ENCODE measurements at places on chromosomes 1 and 21.
A peak's percentile ranks its signal among the peaks of the same experiment; 100 is the strongest.

DNA sequence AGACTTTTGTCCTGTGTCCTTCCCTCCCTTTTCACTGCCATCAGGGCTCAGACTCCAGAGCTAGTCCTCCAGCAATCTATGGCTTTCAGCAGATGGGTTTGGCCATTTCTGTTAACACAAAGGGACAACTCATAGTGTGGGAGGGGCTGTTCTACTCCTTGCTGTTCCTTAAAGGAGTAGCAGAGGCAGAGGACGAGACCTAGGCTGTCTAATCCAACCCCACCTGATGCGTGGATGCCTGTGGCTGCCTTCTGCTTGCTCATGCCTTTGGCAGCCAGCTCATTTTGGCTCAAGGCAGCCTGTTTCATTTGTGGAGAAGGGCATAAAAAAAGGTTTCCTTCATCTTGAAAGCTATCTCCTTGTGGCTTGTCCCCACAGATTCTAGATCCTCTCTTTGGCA is 27.0 kb downstream of the MFSD2A start:
- no peak for DNase-seq

DNA sequence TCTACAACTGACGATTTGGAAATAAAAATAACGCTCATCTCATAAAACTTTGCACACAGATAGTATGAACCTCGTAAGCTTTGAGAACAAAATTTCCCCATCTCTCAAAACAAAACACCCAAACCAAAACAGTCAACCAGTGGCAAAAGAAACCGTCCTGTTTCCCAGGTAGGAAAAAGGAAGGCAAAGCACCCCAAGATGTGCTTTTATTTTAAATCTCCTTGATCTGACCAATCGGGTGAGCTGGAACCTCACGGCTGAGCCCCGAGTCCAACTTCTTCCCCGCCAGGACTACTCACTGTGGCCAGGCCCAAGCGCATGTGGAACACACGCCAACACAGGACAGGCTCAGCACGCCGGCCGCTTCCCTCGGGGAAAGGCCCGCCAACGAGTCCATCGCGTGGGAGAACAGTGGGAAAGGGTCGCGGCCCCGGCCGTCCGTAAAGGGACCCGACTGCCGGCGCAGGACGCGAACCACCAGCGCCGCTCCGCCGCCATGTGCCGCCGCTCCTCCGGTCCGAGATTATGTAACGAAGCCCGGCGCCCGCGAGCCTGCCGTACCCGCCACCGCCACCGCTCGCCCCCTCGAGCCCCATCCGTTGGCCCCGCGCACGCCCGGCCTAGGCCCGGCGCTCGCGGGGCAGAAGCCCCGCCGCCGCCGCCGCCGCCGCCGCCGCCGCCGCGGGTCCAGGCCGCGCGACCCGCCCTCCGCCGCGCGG is 759 bp downstream of the AHCTF1 start:
- peak; percentile 74 for DNase-seq

DNA sequence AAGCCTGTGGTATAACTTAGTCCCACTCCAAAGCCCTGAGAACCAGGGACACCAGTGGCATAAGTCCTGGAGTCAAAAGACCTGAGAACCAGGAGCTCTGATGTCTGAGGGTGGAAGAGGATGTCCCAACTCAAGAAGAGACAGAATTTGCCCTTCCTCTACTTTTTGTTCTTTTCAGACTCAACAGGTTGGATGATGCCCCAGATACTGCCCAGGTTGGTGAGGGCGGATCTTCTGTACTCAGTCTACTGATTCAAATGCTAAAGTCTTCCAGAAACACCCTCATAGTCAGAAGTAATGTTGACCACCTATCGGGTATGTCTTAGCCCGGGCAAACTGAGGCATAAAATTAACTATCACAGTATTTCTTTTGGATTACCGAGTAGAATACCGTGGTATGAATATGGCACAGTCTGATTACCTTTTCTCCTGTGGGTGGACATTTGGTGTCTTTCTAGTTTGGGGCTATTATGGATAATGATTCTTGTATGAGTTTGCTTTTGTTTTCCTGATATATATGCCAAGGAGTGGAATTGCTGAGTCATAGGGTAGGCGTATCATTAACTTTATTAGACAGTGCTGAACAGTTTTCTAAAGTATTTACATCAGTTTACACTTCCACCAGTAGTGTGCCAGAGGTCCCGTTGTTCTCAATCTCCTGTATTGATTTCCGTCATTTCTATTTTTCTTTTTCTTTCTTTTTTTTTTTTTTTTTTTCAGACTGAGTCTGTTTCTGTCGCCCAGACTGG is 3.2 kb upstream of the CHAF1B start:
- DNase-seq, result no peak

- no peak for DNase-seq
These were observed 8.7 kb downstream of the PDXK start for GRCh38 chr21:43727519-43728153.

DNA sequence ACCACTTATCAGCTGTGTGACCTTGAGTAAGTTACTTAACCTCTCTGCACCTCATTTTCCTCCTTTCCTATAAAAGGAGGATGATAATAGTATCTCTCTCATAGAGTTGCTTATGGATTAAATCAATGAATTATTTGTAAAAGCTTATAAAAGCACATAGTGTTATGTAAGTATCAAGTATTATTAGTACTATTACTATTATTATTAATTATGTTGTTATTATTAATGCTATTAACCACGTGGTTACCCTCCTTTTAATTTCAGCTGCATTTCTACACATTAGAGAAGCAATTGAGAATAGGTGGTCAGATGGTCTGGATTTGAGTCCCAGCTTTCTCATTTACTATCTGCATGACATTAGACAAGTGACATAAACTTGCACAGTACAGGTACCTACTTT is 58.1 kb upstream of the WNT4 start:
- DNase-seq, result no peak

DNA sequence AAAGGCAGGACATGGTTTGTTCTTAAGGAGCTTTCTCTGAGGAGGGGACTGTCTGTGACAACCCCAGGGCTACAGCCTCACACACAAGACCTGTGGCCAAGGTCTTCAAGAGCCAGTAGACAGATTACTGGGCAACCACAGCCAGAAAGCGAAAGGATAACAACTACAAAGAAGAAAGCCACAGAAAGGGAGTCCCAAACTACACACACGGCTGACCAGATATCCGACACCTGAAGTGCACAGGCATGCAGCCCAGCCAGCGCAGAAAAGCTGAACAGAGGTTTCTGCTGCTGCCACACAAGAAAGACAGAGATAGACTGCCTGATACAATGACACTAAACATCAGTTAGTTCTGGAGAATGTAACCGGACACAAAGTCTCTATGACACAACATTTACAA is 21.4 kb upstream of the NADK start:
- DNase-seq, result no peak

- DNase-seq, result no peak
These were observed 15.7 kb upstream of the PDXK start for GRCh38 chr21:43703035-43703880.

DNA sequence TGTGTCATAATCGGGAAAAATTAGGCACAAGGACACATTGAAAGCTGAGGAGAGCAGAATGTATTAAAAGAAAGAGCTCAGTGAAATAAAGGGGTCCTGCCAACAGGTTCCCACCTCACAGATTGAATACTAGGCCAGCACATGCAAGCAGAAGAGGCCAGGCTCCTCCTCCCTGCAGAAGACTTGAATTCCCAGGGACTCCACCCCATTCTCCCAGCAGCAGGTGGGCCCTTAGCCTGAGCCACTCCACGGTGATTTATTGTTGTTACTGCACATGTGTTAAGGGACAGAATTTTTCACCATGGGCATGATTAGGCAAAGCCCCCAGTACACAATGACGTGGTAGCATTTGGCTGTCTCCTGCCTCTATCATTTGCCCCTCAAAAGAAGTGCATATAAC is 1844.7 kb downstream of the NCAM2 start:
- no peak for DNase-seq

DNA sequence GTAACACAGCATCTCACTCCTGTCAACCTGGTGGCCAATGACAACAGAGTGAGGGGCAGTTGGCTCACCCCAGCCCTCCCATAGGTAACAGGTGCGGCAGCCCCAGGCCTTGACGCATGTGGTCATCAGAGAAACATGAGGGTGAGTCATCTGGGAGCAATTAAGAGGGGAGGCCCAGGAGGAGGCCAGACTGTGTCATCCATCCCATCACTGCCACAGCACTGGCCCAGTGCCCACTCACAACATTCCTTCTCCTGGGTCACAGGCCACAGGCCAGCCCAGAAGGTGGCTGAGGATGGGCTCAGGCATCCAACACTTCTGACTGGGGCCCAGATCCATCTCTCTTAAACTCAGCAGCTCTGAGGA is 17.1 kb downstream of the TEX35 start:
- no peak for DNase-seq

DNA sequence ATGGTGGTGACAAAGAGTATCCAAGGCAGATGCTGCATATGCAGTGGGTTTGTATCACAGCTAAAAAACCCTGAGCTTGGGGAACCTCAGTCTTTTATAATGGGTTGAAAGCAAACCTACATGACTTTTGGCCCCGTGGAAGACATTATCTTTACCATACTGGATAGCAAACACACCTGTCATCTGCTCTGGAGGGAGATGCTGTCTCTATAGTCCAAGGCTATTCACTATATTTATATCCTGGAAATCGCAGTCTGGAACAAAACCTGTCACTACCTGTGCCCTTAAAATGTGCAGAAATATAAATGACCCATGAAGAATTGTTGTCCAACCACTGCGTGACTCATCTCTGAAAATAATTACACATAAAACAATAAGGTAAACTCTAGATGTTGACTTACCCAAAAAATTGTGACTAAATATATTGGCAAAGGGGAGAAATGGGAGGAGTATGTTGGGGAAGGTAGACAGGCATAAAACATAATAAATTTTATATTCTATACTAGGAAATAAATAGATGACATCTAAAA is 121.0 kb upstream of the CXADR start:
- DNase-seq, result no peak

GRCh38 chr21:33299181-33299752 is 25.5 kb upstream of the IFNAR1 start:
- DNase-seq, result no peak

GRCh38 chr1:153390938-153391710 is at the start of gene S100A8:
Gene S100A8 (minus strand): TSS chr1:153391073. CDS start chr1:153390535, 538 bp downstream.
- DNase-seq, result no peak

GRCh38 chr1:9198538-9199361 is 35.8 kb upstream of the H6PD start:
- DNase-seq, result peak; percentile 67

GRCh38 chr1:230857077-230857476 is 11.2 kb downstream of the C1orf198 start:
- no peak for DNase-seq

DNA sequence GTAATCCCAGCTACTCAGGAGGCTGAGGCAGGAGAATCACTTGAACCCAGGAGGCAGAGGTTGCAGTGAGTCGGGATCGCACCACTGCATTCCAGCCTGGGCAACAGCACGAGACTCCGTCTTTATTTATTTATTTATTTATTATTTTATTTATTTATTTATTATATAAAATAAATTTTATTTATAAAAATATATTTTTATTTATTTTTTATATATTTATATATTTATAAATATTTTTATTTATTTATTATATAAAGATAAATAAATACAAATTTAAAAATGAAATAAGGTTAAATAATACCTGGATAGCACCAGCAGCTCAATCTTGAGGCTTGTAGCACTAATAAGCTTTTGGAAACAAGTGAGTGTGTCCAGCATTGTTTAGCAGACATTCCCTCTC is 40.9 kb upstream of the SIM2 start:
- DNase-seq, result no peak

DNA sequence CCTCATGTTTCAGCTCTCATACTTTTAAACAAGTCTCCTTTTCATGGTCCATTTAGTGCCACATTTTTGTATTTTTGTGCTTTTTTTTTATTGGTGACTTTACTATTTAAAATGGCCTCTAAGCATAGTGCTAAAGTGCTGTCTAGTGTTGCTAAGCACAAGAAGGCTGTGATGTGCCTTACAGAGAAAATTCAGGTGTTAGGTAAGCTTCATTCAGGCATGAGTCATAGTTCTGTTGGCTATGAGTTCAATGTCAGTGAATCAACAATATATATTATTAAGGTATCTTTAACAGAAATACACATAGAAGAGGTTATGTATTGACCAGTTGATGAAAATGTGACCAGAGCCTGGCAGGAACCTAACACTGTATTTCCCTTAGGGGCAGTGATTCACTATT is 12.8 kb upstream of the FUBP1 start:
- no peak for DNase-seq

DNA sequence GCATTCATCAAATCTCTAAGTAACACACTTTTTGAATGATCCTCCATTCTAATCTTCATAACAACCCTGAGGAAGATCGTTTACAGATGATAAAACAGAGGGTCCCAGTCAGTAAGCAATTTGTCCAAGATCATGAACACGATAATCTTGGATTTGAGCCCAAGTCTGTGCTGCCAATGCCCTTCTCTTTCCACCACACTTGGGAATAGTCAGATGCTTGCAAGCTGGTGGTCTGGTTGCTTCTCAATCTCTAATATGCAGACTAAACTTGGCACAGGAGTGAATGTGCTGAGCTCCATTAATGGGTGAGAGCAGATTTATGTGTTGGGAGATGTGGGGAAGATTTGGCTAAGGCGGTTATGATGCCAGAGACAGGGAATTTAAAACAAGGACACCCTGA is 430.6 kb upstream of the DAB1 start:
- no peak for DNase-seq

- DNase-seq, result no peak
These were observed 10.4 kb downstream of the C1orf226 start for GRCh38 chr1:162391790-162392563.

DNA sequence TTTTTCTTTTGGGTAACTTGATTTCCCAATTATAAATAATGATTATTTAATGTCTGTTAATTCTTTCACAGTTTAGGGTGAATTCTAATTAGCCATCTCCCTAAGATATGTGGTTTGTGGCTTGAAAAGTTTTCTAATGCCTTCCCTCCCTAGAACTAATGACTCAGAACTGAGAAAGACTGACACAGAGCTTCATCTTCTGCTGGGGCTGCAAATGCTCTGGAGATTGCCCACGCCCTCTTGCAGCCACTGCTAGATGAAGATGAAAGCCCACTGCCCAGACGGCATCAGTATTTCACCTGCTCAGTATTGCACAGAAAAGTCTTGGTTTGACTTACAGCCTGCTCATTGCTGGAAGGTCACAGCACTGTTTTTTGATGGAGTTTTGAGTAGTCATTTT is 101.5 kb downstream of the ST6GALNAC3 start:
- no peak for DNase-seq

GRCh38 chr1:53584777-53585107 is 125.5 kb downstream of the DMRTB1 start:
- DNase-seq, result no peak

DNA sequence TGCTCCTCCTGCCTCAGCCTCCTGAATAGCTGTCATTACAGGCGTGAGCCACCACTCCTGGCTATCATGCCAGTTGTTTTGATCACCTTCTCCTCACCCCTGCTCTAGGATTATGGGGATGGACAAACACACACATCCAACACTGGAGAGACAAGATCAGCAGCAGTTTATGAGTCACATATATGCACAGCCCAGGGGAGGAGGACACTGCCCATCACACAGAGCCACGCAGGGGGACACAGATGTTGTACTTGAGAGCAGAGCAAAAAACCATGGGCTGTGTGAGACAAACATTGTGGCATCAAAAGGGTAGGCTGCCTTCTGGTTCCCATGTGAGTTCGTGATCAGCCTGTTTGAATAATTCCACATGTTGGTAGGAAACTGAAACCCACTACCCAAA is 32.1 kb downstream of the EDARADD start:
- DNase-seq, result peak; percentile 15

GRCh38 chr1:163048869-163049268 is 20.3 kb upstream of the RGS4 start:
- DNase-seq, result no peak

- no peak for DNase-seq
These were observed 151.7 kb downstream of the NR5A2 start for GRCh38 chr1:200179126-200179780.

All from activated CD8-positive, alpha-beta memory T cell treated with anti-CD3 and anti-CD28 coated beads, Interleukin-2, amount 50 U/mL, for 48 hours (primary cell).